ENCODE measurements at places on chromosomes 1 and 21. TPM values are rescaled to one million over a fixed set of nuclear protein-coding genes. Genes with fewer than 3 reads are reported as not detected.

Gene KCNA2
- total RNA-seq = 0.51 TPM

Gene TMPRSS3
- total RNA-seq = not detected

Gene MMEL1
- total RNA-seq = not detected

Gene CELA2B
- total RNA-seq = not detected

Gene MIXL1
- 0.27 TPM for total RNA-seq

Gene CHI3L1
- 7.4 TPM for total RNA-seq

Gene KCNQ4
- total RNA-seq = 3.6 TPM

Gene PTPRU
- 6.6 TPM for total RNA-seq

Gene IGSF9
- total RNA-seq = not detected

Gene PLA2G2F
- total RNA-seq = not detected

Gene LAX1
- 0.40 TPM for total RNA-seq

Gene COL11A1
- total RNA-seq = 0.13 TPM

Gene CCDC190
- 0.59 TPM for total RNA-seq

Gene APCS
- total RNA-seq = not detected

Gene RNU1-2
- 6,195 TPM for total RNA-seq

Gene PDPN
- 14.9 TPM for total RNA-seq

Gene SLFNL1
- total RNA-seq = 0.30 TPM

Gene PLXNA2
- 23.8 TPM for total RNA-seq

Gene ENTREP3
- total RNA-seq = 15.5 TPM

Gene CLCNKA
- total RNA-seq = 1.2 TPM

Gene PDC
- total RNA-seq = not detected

Gene TPRG1L
- 44.3 TPM for total RNA-seq

Gene ZNF697
- total RNA-seq = 15.1 TPM

Gene ZSCAN20
- 8.3 TPM for total RNA-seq

Gene HTR6
- not detected for total RNA-seq

Gene ARMH1
- 0.70 TPM for total RNA-seq

Gene PGBD5
- total RNA-seq = 14.0 TPM

Gene HPDL
- total RNA-seq = not detected

Gene SDF4
- total RNA-seq = 139 TPM

Gene CHD5
- total RNA-seq = 0.81 TPM

Gene CD34
- 49.9 TPM for total RNA-seq

Gene CD1E
- not detected for total RNA-seq

Gene CLCNKB
- total RNA-seq = 2.0 TPM

Gene ADGRL4
- 23.5 TPM for total RNA-seq

Gene FAM177B
- not detected for total RNA-seq

Gene EPHB2
- total RNA-seq = 0.81 TPM

Gene DDR2
- 20.0 TPM for total RNA-seq

Gene CNST
- 10.9 TPM for total RNA-seq

Gene GRIK1
- total RNA-seq = not detected

Gene TOMM20
- 81.9 TPM for total RNA-seq

Gene TBX19
- total RNA-seq = 0.48 TPM

Gene TRIM63
- total RNA-seq = 123 TPM

Gene RAVER2
- 12.2 TPM for total RNA-seq

Gene LORICRIN
- total RNA-seq = not detected

Gene FMO5
- 0.62 TPM for total RNA-seq

All from cardiac septum (tissue), 1 donor.